ENCODE measurements at places on chromosomes 1 and 21.

GRCh38 chr1:174040387-174040786 is 18.2 kb upstream of the RC3H1 start:
- DNase-seq = no peak

- peak; percentile 72 for DNase-seq
Measured at GRCh38 chr1:28313702-28314546, 14.9 kb upstream of the MED18 start.

DNA sequence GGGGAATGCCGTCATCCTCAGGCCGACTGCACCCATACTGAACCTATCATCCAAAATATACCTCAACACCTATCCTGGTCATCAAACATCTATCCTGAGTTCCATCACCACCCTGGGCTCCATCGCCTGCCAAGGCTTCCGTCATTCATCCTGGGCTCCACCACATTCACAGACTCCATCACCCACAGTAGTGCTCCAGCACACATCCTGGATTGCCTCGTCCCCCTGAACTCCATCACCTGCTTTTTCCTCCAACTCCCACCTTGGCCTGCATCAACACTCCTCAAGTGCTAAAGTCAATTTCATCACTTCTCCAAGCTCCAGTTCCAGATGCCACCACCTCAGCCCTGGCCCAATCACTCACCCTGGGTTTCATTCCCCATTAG is 7.8 kb downstream of the MAP3K6 start:
- DNase-seq = no peak

DNA sequence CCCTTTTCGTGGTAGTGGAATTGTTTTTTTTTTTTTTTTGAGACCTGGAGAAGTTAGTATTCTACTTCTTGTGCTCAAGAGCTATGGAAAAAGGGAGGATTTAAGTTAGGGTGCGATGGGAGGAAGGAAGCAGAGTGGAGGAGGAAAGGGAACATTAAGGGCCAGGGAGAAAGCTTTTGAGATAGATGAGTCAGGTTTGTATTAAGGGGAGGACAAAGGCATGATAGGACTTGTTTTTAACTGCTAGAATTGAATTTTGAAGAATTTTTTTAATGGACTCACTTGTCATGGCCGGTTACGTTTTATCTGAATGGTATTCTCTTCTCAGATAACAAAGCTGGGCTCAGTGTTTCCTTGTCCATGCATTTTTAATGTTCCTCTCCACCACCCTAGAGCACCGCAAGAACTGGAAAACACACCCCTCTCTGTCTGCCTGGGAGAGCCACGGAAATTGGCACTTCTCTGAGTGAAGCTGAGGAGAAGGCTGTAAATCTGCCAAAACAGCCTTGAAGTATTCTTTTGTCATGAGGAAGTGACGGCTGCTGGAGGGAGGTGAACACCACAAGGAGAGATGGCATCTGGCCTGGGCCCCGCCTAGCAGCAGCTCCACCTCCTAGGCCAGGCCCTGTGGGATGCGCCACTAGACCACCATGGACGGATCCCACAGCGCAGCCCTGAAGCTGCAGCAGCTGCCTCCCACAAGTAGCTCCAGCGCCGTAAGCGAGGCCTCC is 3.5 kb downstream of the NIPAL3 start:
- no peak for DNase-seq

GRCh38 chr1:167800251-167800650 is 78.5 kb downstream of the MPZL1 start:
- DNase-seq = no peak

GRCh38 chr1:31943546-31944184 is 5.5 kb upstream of the PTP4A2 start:
- no peak for DNase-seq

GRCh38 chr1:205689479-205689878 is 9.2 kb upstream of the SLC45A3 start:
- DNase-seq = no peak

DNA sequence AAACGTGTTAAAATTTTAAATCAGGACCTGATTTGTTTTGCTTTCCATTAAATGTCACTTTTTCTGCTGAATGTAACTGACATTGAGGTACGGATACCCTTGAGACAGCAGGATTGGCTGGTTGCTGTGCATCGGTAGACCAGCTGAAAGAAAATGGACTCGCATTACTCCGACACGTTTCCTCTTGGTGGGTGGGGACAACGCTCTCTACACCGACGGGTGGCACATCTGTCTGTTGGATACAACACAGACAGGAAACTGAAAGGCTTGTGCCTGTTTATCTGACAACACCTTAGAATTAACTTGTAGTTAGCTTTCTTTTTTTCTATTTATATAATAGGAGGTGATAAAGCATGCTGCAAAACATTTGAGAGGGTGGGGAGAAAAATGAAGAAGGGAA is 19.4 kb downstream of the PRPF38A start:
- no peak for DNase-seq

DNA sequence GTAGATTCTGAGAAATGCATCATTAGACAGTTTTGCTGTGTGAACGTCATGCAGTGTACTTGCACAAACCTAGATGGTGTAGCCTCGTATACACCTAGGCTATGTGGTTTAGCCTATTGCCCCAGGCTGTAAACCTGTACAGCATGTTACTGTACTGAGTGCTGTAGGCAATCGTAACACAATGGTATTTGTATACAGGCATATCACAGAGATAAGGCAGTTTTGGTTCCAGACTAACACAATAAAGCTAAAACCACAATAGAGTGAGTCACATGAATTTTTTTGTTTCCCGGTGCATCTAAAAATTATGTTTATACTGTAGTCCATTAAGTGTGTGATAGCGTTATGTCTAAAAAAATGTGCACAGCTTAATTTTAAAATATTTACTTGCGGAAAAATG is 6.9 kb downstream of the IL10RB start:
- DNase-seq = no peak

DNA sequence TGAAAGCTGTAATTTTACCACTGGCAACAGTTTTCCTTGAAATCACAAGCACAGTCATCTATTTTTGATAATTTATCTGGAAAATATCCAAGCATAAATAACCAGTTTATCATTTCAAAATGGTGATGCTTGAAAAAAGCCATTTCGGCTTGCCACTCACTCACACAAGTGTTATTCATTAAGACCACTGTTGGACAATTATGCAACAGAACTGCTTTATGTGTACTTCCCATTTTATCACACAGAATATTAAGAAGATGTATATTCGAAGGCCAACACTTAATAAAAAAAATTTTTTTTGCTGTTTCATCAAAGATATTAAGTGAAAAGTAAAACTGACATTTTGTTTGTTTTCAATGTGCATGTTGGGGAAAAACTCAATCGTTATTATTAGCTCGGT is 62.3 kb downstream of the EIF4G3 start:
- DNase-seq = no peak

DNA sequence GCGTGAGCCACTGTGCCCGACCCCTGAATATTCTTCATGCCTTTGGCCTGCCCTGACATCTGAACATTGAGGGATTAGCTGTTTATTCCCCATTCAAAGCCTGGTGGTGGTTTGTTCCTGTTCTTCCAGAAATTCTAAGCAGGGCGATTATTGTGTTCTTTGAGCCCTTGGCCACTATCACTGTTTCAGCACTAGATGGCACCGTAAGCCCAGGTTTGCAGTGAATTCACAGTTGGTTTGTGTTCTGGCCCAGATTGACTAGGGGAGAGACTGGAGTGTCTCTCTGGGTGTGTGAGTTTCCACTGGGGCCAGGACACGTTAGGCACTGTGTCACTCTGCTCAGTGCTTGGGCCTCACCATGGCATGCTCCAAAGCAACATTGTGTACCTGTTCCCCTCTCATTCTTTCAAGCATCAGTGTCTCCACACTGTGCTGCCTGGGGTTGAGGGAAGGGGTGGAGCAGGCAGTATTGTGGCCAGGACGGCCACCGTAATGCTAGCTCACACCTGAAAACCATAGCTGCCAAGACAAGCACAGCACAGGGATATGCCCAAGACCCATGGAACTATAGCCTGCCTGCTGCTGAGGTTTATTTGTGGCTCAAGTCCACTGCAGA is 52.7 kb downstream of the PKN2 start:
- DNase-seq = no peak

DNA sequence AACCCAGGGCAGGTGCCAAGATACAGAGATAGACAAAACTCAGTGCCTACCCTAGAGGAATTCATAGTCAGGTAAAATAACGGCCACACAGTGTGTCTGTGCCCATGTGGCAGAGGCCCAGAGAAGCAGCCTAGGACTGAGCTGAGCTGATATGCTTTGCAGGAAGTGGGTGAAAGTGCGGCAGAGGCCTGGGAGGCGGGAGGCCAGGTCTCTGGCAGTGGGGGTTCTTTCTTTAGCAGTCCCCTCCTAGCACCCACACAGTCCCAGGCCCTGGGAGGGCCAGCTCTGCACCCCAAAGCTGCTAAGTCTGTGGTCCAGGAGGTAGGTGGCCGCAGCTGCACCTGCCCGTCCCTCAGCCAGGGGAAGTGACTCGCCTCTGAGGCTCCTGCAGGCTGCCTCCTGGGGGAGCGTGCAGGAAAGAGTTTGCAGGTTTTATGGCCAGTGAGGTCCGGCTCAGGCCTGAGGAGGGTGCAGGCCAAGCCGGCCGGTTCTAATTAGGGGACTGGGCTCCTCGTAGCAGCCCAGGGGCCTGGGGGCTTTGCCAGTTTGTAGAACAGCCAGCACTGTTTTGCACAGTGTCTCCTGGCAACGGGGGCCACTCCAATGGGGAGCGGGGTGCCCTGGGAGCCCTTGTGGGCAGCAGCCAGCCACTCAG is 107.9 kb downstream of the SPSB1 start:
- no peak for DNase-seq

Data from right atrium auricular region (tissue), 2 donors.